ENCODE measurements at places on chromosomes 12 and 14.

GRCh38 chr12:49137476-49137875 lies 6.3 kb upstream of the TUBA1B start:
- DNase-seq = no peak

- DNase-seq = no peak
Measured at GRCh38 chr12:93174473-93174872, 203.3 kb upstream of the NUDT4 start.

- DNase-seq = no peak
Measured at GRCh38 chr14:73742520-73743238, 28.5 kb upstream of the PNMA1 start.

DNA sequence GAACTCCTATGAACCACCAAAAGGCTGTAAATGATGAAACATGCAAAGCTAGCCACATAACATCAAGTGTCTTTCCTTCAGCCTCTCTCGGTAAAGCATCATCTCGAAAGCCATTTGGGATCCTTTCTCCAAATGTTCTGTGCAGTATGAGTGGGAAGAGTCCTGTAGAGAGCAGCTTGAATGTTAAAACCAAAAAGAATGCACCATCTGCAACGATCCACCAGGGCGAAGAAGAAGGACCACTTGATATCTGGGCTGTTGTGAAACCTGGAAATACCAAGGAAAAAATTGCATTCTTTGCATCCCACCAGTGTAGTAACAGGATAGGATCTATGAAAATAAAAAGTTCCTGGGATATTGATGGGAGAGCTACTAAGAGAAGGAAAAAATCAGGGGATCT lies 61.2 kb downstream of the ATG14 start:
- DNase-seq = no peak

DNA sequence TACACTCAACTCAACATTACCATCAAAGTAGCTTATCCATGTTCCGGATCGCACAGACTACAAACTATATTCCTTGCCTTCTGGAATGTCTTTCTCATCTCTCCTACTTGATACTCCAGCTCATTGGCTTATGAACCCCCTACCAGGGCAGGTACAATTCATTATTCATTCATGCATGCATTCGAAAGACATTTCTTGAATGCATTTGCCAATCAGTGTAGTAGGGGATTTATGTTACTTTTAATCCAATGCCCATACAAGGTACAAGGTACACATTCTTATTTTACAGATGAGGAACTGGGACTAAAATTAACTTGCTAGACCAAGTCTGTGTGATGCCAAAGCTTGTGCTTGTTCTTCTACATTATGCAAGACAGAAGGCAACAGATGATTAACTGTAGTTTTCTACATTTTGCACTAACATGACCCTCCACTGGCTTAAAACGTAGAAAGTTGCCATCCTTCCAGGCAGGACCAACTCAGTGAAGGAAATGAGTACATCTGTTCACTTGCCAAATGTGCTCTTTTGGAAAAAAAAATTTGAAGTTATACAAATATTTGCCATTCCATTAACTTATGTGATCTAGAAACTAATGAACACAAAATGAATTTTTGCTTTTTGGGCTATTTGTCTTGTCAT lies 53.8 kb upstream of the KCNJ8 start:
- no peak for DNase-seq

- DNase-seq = no peak
Measured at GRCh38 chr12:88227263-88227662, 85.2 kb downstream of the TMTC3 start.

- no peak for DNase-seq
Measured at GRCh38 chr12:101941306-101942249, 64.2 kb downstream of the DRAM1 start.

DNA sequence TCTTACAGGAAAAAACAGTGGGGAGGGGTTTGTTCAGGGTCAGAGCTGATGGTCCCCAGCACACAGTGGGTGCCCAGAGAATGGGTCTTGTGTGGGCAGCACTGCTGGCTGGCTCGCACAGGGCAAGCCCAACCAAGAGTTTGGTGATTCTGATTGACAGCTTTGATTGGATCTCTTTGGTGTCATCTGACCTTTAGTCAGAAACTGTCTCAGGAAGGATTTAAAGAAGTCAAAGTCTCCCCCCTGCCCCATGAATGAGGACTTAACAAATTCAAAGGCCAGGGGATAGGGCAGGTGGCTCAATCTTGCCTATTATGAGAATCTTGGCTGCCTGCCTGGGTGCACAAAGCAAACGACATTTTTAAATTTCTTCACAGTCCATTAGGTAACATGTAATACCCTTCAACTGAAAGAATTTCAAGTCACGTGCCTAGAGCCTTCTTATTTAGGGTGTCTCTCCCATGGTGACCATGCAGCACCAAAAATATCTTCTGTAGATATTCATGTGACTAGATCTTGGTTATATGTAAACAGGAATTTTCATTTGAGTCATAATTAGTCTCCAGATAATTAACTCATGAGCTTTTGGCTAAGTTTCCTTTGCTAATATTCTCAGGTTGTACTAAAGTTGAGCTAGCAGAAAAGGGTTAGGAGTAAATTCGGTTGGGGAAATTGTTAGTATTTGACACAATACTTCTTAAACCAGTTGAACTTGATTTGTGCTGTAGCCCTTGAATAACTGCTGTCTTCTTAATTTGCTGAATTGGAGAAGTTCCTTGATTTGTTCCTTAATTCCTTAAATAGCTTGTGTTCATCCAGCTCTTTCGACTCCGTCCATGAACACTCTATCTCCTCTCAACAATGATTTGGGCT lies 54.5 kb upstream of the HECTD1 start:
- no peak for DNase-seq

GRCh38 chr12:1309613-1310012 lies 284.8 kb downstream of the FBXL14 start:
- no peak for DNase-seq

- DNase-seq = no peak
Measured at GRCh38 chr12:19482551-19483109, 43.3 kb downstream of the AEBP2 start.

- no peak for DNase-seq
Measured at GRCh38 chr14:104651876-104652260, 37.5 kb upstream of the INF2 start.

- DNase-seq = no peak
Measured at GRCh38 chr12:27646149-27646548, 50.1 kb upstream of the REP15 start.

GRCh38 chr12:71947645-71948105 lies 9.0 kb downstream of the TPH2 start:
- DNase-seq = peak; percentile 57

DNA sequence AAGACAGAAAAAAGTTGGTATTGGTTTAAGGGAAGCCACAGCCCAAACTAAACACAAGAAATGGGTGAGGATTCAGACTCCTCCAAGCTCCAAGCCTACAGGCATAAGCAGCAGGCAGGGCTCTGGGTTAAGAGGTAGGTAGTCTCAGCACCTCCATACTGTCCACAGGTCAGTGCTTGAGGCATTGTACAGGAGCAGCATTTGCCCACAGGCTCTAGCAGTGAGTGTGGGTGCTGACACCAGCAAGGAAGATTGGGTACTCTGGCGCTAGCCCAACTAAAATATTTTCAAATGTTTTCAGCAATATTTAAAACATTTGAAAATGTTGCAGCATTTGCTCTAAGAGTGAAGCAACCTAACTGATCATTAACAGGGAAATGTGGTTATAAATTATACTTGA lies 33.1 kb downstream of the FERMT2 start:
- peak; percentile 29 for DNase-seq

DNA sequence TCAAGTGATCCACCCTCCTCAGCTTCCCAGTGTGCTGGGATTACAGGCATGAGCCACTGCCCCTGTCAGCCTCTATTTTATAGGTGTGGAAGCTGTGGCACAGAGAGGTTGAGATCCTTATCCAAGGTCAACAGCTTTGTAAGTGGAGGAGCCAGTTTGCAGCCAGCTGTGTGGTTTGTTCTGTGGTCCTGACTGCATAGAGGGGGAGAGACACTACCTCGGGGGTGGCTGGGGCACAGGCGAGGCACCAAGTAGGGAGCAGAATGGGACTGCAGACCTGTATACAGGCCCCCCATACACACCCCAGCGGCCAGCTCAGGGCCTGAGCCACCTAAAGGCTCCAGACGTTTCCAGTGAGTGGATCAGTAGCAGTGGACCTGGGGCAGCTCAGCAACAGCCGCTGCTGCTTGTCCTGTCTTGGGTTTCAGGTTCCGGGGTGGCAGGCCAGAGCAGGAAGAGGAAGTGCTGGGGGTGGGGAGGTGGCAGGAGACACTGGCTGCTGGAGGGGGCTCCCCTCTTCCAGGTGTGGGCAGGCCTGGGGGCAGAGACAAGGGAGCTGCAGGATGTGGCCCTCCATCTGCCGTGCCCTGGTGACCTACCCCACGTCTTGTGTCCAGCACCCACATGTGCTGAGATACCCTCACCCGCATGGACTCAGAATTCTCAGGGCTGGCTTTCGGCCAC lies 11.0 kb downstream of the ORAI1 start:
- DNase-seq = no peak

DNA sequence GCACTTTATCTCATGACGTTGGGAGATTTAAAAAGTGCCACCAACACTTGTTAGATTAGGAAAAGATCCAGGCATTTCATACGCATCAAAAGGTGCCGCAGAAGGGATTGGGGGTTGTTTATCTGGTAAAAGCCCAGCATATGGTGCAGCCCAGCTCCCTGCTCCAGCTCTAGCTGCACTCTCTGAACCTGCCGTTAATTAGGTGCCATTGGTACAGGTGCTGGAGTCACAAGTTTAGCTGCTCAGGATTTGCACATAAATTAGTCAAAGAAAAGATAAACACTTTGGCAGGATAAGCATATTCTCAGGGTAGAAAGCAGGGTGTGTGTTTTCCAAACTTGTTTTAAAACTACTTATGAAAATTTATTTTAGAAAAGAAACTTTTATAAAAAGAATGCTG lies 932.6 kb upstream of the TMEM132C start:
- DNase-seq = no peak
